ENCODE measurements at places on chromosomes 12 and 14. TPM values are rescaled to one million over a fixed set of nuclear protein-coding genes. Genes with fewer than 3 reads are reported as not detected.

DNA sequence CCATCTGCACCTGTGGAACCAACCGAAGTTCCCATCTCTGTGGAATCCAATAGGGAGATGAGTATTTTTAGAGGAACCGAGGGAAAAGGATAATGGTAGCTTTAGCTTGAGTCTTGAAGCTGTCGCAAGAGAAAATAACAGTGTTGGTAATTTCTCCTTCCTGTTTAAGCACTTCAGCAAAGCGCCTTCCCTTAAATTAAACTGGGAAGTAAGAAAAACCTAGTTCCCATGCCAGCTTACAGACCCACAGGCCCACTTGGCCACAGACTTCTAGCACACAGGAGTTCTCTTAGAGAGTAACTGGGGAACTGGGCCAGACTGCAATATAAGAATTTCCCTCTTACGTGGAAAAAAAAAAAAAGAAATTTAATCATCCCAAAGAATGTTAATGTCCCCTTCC lies 223.8 kb downstream of the EFCAB11 start:
- no peak for DNase-seq

The RAB15 gene
- 10.1 TPM for total RNA-seq

The LTB4R2 gene
- total RNA-seq: 27.3 TPM

The VTI1B gene
- 52.6 TPM for total RNA-seq

The ZNF705A gene
- total RNA-seq: not detected

The GARIN6 gene
- total RNA-seq: not detected

DNA sequence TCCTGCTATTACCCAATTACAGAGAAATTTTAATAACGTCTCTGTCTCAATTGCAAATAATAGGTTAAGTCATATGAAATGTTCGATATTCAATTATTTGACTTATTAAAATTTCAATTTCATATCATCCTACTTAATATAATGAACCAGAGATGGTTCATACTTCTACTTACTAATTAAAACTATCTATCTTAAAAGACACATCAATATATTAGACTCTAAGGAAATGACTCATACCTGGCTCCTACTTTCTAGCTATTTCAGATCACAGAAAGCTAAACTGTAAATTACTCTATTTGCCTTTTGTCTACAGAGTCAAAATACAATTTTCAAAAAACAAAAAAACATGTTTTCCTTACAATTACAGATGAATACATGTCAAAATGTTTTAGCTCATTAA lies 99.6 kb downstream of the CAPZA3 start:
- no peak for DNase-seq

The CCDC175 gene
- total RNA-seq: not detected

GRCh38 chr12:96698521-96698920 lies 208.5 kb upstream of the NEDD1 start:
- no peak for DNase-seq

- DNase-seq: no peak
These were observed 26.5 kb upstream of the BCAT1 start for GRCh38 chr12:24975425-24975824.

DNA sequence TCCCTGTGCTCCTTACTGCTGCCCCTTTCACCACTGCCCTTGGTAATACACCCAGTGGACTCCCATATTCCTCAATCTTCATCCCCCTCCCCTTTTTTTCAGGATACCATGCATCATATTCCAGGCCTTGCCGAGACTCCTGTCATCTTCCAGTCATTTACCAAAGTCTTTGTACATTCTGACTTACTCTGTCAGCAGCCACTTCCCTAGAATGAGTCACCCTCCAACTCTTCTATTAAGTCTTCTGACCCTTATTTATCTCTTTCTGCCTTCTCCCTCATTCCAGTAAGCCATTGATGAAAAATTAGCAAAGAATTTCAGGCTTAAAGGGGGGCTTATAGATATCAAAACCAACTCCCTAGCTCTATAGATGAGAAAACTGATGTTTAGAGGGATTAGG lies 128.0 kb downstream of the STXBP6 start:
- no peak for DNase-seq

- DNase-seq: no peak
These were observed 41.5 kb upstream of the FBXO21 start for GRCh38 chr12:117231750-117232149.

GRCh38 chr14:104781271-104782077 lies 14.1 kb downstream of the AKT1 start:
- no peak for DNase-seq

GRCh38 chr14:98290596-98290995 lies 981.4 kb downstream of the BCL11B start:
- DNase-seq: no peak

DNA sequence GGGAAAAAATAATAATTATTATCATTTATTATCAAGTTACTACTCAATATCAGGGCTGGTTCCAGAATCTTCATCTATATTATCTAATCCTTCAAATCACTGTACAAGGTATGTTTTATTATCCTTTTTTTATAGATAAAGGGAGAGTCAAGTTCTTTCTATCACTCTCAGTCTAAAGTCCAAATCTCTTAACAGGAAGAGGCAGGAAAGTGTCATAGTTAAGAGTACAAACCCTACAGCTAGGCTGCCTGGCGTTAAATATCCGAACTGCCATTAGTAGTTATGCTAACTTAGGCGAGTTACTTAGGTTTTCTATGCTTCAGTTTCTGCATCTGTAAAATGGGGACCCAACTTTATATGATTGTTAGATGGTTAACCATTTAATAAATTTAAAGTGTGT lies 99.4 kb upstream of the CCDC91 start:
- no peak for DNase-seq

- DNase-seq: no peak
These were observed 114.6 kb downstream of the SLC25A21 start for GRCh38 chr14:37057776-37058175.

- no peak for DNase-seq
These were observed 6.1 kb upstream of the CNIH1 start for GRCh38 chr14:54447231-54447692.

DNA sequence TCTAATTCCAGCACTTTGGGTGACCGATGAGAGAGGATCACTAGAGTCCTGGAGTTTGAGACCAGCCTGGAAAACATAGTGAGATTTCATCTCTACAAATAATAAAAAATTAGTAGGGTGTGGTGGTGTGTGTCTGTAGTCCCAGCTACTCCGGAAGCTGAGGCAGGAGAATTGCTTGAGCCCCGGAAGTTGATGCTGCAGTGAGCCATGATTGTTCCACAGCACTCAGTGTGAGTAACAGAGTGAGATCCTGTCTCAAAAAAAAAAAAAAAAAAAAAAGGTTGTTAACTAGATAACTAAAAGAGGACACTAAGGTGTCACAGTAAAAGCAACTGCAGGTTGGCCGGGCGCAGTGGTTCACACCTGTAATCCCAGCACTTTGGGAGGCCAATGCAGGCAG lies 121.3 kb upstream of the MAX start:
- no peak for DNase-seq

The DAO gene
- total RNA-seq: not detected

DNA sequence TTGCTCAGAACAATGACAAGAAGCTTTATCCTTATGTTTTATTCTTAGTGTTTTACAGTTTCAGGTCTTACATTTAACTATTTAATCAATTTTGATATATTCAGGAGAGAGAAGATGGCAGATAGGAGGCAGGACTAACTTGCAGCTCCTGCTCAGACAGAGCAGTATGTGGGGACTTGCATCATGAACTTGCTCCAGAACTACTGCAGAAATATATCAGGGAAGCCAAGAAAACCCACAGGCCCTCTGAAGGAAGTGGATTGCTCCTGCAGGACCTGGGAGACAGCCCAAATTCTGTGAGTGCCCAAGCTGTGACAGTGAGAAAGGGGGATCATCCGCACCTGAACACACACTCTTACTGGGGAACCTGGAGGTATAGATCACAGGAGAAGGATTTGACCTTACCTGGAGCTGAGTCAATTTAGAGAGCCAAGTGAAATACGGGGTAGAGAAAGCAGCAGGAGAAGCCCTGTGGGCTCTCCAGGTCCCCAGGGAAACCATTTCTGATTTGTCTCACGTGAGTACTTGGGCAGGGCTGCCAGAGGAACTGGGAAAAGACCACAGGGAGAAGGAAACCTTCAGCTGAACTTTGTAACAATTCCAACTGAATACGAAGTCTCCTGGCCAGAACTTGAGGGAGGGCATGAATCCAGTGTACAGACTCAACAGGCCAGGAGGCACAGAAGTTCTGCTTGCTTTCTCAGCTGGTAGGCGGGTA lies 28.9 kb upstream of the TSPAN8 start:
- DNase-seq: no peak

DNA sequence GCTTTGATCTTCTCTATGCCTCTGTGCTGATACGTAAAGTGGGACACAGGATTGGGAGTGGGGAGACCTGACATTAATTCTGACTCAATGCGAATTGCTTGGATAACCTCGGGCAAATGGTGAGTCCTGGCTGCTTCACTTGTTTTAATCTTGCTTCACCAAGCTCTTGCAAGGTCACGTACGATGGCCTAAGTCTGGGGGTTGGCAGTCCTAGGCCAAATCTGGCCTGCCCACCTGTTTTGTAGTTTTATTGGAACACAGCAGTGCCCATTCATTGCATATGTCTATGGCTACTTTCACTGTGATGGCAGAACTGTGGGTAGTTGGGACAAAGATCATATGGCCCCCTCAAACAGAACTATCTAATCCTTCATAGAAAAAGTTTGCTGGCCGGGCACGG lies 13.4 kb downstream of the CLSTN3 start:
- DNase-seq: no peak

The FAIM2 gene
- 2.8 TPM for total RNA-seq

GRCh38 chr12:69545081-69545480 lies 40.2 kb upstream of the CCT2 start:
- DNase-seq: no peak

GRCh38 chr12:75917715-75918114 lies 113.9 kb downstream of the PHLDA1 start:
- no peak for DNase-seq

- no peak for DNase-seq
These were observed 717 bp downstream of the WNT10B start for GRCh38 chr12:48970702-48971334.

The AMN gene
- 1.6 TPM for total RNA-seq

The GPRC5D gene
- not detected for total RNA-seq

All from prostate gland (tissue), 2 donors.